ENCODE measurements at places on chromosomes 2 and 18. TPM values are rescaled to one million over a fixed set of nuclear protein-coding genes. Genes with fewer than 3 reads are reported as not detected.

SPAG16 gene
- 17.7 TPM for total RNA-seq

CCDC85A gene
- 0.10 TPM for total RNA-seq

DNA sequence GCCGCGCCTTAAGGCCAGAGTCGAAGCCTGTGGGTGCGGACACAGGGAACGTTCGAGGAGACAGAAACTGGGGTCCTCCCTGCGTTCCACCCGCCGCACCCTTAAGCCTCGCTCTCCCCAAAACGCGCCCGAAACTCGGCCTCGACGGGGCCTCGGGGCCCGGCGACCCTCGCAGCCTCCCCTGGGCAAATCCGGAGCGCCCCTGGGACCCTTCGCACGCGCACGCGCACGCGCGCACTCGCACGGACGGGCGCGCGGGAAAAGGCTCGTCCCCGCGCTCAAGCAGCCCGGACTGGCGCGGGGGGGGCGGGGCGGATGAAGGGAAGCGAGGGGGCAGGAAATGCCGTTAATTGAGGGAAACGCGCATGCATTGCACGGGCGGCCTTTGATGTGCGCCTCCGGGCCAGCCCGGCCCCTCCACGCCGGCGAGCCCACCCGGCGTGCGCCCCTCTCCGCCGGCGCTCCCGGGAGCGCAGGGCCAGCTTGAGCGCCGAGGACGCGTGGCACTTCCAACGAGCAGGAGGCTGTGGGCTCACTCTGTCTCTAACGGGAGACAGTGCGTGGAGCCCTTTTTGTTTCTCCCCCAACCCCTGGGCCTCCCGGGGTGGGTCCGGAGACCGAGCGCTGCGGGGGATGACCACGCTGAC lies 5.4 kb upstream of the SALL3 start:
- DNase-seq = no peak

GRCh38 chr2:207165121-207166038 lies at the start of gene KLF7:
Gene KLF7 (minus strand): TSS chr2:207165948. CDS start chr2:207165568, 380 bp downstream.
- no peak for DNase-seq

GRCh38 chr2:226733189-226733858 lies 66.3 kb downstream of the IRS1 start:
- peak; percentile 70 for DNase-seq
